ENCODE measurements at places on chromosomes 12 and 14.

GRCh38 chr12:124837958-124838803 lies 25.5 kb downstream of the SCARB1 start:
- DNase-seq, result peak; percentile 96

GRCh38 chr12:53733051-53733806 lies 6.0 kb upstream of the CALCOCO1 start:
- DNase-seq, result no peak

DNA sequence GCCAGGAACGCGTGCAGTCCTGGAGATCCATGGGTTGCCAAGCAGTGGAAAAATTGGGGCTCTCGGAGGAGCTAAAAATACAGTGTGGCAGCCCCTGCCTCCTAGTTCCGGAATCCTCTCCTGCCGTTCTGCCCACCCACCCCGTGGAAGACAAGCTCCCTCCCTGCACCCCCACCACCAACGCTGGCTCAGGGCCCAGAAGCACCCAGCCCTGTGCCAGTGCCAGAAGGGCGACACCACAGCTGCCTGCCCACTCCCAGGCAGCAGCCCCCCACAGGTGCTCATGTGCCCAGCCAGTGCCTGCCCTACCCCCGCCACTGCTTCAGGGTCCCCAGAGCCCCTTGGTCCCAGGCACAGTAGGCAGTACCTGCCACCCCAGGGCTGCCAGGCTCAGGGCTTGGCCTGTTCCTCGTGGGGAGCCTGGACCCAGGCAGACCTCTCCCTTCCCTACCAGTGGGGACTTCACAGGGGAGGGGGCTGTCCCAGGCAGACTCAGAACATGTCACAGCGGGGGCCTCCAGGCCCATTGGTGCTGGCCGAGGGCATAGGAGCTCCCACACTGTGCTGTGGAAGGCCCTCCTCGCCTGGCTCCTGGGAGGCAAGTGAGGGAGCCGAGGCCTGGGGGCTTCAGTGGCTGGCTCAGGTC lies 7.4 kb downstream of the INF2 start:
- DNase-seq, result no peak

DNA sequence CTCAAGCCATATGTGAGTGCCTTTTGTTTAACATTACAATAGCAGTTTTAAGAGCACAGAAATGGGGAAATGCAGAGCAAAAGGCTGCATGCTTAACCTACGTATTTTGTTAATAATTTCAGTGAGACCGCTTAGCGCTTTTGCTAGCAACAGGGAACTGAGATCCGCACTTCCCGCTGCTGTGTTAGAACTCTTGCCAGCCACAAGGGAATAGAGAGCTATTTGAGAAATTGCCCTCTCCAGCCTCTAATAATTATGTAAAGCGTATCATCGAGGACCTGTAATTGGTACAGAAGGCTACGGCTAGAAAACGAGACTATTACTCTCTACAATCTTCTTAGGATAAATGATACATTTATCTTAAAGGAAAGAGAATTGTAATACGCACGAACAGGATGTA lies 205.2 kb upstream of the GRIP1 start:
- no peak for DNase-seq

- no peak for DNase-seq
These were observed 4.6 kb upstream of the LRP1-AS start for GRCh38 chr12:57151741-57152630.

GRCh38 chr12:11812586-11813437 lies 163.3 kb downstream of the ETV6 start:
- no peak for DNase-seq

- DNase-seq, result no peak
These were observed 32.9 kb downstream of the RIN3 start for GRCh38 chr14:92546347-92547053.

GRCh38 chr12:19808371-19808770 lies 369.1 kb downstream of the AEBP2 start:
- no peak for DNase-seq

DNA sequence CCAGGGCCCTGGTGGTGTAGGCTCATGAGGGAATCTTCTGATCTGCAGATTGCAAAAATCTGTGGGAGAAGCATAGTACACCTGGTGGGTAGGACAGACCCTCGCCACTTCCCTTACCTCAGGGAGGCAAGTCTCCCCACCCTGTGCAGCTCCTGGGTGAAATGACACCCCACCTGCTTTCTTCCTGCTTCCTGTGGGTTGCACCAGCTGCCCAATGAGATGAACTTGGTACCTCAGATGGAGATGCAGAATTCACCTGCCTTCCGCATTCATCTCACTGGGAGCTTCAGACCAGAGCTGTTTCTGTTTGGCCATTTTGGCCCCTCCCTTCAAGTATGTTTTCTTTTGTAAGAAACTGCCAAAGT lies 4.7 kb downstream of the CLEC2D start:
- DNase-seq, result no peak

GRCh38 chr12:10559244-10559643 lies 53.6 kb downstream of the EIF2S3B start:
- DNase-seq, result no peak

DNA sequence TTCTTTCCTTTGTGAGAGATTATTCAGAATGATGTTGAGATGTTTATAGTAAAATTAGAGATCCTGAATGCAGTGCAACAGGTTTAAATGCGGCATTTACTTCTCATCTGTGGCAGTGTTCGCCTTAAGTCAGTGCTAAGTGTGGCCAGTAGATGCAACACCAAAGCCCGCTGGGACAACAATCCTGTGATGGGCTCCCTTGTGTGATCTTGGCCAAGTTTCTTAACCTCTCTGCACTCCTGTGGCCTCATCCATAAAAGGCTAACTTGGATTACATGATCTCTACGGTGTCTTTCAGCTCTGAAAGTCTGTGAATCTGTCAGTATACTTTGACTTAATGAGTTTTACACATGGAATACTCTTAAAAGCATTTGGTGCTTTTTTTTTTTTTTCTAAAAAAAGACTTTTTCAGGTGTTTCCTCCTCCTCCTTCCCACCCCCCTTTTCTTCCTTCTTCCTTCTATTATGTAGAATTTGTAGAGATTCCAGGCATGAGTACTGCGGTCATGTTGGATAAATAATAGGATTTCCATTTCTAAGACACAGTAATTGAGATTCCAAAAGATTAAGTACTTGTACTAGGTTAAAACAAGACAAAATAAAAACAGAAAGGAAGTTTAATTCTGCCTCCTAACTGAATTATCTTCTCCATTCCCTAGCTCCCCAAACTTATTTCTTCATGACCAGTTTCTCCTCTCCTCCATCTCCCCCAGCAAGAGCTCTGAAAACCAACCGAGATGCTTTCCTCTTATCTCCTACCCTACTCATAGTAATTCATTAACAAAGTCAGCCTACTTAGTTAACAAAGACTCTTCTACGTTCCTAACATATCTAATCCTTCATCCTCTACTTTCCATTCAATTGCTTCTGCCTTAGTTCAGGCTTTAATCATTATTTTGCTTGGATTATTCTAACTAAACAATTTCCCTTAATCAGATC lies 42.2 kb upstream of the NAV3 start:
- DNase-seq, result no peak

DNA sequence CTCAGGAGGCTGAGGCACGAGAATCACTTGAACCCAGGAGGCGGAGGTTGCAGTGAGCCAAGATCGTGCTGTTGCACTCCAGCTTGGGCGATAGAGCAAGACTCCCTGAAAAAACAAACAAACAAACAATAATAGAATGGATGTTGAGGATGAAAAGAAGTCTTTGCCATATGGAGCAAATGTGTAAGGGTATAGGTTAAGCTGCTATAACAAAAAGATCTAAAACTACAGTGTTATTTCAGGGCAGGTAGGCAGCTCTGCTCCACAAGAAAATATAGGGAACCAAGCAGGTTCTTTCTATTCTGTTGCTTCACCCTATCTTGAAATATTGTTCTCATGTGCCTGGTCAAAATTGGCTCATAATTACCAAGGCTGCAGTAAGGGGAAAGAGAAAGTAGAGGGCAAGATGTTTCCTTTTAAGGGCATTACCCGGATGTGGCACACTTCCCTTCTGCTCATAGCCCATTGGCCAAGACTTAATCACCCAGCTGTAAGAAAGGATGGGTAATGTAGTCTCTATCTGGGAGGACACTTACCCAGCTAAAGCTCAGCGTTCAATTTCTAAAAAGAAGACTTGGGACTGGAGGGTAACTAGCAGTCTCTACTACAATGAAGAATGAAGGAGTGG lies 23.5 kb downstream of the SDSL start:
- DNase-seq, result no peak

- no peak for DNase-seq
These were observed 378.5 kb upstream of the MGAT4C start for GRCh38 chr12:86634456-86635410.

DNA sequence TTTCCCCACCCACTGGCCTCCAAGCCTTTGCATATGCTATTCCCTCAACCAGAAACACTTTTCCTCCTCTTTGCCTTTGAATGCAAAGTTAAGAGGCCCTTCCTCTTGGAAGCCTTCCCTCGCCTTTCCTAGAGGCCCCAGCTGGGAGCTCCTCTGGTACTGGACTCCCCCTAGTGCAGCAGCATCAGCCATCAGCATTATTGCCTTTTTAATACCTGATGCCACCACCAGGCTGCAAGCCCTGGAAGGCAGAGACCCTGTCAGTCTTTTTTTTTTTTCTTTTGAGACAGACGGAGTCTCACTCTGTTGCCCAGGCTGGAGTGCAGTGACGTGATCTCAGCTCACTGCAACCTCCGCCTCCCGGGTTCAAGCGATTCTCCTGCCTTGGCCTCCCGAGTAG lies 19.1 kb upstream of the PLA2G1B start:
- DNase-seq, result no peak

GRCh38 chr14:101019990-101020710 lies 116.6 kb upstream of the RTL1 start:
- no peak for DNase-seq

DNA sequence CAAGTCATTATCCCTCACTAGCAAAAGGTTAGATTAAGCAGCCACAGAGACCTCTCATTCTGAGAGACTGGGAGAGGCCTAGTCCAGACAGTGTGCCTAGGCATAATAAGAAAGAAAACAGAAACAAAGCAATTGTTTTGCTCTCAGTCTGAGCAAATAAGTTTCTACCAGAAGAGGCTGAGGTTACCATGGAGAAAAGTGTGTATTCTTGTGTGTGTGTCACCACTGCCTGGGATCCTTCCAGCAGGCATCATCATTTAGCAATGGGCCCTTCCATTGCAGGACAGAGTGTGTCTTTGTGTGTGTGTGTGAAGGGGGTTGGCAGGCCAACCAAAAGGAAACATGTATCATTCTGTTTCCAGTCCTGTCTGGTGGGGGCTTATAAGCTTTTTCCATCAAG lies 3.7 kb downstream of the EFS start:
- no peak for DNase-seq

GRCh38 chr14:81401420-81402122 lies 1.4 kb upstream of the STON2 start:
- peak; percentile 78 for DNase-seq

GRCh38 chr12:15634010-15634683 lies 155.0 kb downstream of the EPS8 start:
- no peak for DNase-seq
